ENCODE measurements at places on chromosomes 2 and 18. TPM values are rescaled to one million over a fixed set of nuclear protein-coding genes. Genes with fewer than 3 reads are reported as not detected.

GRCh38 chr2:168825126-168825525, 22.7 kb downstream of the NOSTRIN start:
- DNase-seq, result no peak

DNAH7 gene
- 0.12 TPM for total RNA-seq

GRCh38 chr2:20667531-20668401, 822 bp downstream of the GDF7 start:
- DNase-seq, result no peak

- DNase-seq, result no peak
Observed at GRCh38 chr2:222979484-222979883, 72.5 kb upstream of the KCNE4 start.

DNA sequence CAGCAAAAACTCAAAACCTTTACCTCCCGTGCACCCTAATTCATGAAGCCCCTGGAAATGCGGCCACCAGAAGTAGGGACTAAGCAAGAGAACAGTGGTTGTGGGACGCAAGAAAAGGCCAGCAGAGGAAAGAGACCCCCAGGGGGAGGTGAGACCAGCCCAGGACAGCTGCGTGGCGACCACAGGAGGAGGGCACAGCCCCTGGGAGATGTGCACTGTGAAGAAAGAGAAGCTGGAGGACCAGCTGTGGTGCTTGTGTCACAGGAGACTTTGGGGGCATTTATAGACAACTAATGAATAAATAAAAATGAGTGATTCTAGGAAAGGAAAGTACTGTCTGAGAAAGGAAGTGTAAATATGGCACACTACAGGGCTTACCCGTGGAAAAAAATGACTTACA, 263.8 kb downstream of the EIPR1 start:
- no peak for DNase-seq

GRCh38 chr2:221285148-221285547, 287.0 kb downstream of the EPHA4 start:
- DNase-seq, result no peak

- DNase-seq, result no peak
Observed at GRCh38 chr2:241463276-241464135, 44.9 kb downstream of the STK25 start.

PARD3B gene
- 10.3 TPM for total RNA-seq

- DNase-seq, result no peak
Observed at GRCh38 chr18:3889121-3889520, 439.1 kb downstream of the TGIF1 start.

LYPD1 gene
- 29.2 TPM for total RNA-seq

DNA sequence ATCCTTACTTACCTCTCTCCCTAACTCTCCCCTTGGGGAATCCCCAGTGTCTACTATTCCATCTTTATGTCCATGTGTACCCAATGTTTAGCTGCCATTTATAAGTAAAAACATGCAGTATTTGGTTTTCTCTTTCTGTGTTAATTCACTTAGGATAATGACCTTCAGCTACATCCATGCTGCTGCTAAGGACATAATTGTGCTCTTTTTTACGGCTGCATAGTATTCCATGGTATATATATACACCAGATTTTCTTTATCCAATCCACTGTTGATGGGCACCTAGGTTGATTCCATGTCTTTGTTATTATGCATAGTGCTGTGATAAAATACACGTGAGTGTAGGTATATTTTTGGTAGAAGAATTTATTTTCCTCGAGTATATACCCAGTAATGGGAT, 24.3 kb upstream of the RIOK3 start:
- no peak for DNase-seq

POLR1A gene
- 27.0 TPM for total RNA-seq

TMEM247 gene
- total RNA-seq, result not detected

- no peak for DNase-seq
Observed at GRCh38 chr2:158024288-158024898, 77.3 kb upstream of the UPP2 start.

GRCh38 chr2:198438331-198438730, 633.9 kb downstream of the PLCL1 start:
- no peak for DNase-seq

GRCh38 chr2:100814453-100814852, 5.5 kb upstream of the NPAS2 start:
- no peak for DNase-seq

DNA sequence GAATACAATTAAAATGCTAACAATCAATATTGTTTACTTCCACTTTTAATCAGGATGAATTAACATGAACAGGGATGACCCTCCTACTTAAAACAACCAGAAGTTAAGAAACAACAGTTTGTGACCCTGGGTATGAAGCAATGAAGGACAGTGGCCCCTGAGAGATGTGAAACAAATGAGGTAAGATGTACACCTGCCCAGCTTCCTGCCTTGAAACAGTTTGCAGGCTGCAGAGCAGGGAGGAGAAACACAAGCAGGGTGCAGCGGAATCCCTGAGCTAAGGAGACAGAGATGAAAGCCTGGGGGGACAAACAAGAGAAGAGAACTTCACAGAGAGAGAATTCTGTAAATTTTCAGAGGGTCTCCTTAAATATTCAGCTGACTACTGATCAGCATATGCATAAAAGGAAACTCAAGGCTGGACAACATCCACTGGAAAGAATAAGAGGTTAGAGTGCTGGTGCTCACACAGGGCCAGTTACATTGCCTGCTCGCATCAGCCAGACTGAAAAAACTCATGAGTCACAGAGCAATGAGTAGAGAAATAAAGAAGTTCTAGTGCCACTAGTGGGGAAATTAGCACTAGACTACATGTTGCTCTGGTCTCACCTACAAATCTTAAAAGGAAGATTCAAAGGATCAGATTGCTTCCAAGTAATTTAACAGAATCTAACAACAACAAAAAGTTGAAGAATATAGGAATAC, 106.4 kb downstream of the PID1 start:
- DNase-seq, result no peak

DNA sequence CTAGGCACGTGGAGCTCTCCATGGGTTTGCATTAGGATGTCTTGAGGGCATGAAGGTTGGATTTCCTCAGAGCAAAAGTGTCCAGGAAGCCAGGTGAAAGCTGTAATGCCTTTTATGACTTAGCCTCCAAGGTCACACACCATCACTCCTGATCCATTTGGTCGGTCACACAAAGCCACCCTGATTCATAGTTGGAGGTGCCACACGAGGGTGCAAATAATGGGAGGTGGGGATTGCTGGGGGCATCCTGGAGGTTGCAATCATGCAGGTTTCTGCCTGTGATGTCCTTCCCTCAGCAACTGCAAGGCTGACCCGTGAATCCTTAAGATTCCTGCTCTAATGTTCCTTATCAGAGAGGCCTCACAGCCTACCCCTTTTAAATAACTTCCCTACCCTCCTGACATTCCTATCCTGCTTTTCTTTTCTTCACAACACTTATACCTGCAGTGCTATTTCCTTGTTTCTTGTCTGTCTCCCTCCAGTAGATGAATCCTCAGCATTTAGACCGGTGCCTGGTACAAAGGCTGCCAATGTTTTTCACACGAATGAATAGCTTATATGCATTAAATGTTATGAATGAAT, 97.1 kb downstream of the LIPG start:
- DNase-seq, result no peak

- no peak for DNase-seq
Observed at GRCh38 chr2:183950673-183951072, 647.7 kb upstream of the ZNF804A start.

DNA sequence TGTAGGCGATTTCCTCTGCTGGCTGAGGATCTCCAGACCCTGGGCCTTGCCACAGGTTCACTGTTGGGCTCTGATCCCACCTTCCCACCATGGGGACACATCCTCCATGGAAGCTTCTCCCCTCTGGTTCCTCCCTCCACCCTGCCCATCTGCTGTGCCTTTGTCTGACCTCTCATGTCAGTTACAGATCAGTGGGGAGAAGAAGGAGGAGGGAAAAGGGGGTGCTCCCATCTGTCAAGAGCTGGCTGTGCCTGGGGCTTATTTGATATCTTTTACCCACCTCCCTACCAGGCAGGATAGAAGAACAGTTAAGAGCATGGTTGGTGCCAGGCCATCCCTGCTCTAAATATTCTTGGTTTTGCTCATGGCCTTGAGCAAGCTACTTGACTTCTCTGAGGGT, 12.3 kb upstream of the DNAJB2 start:
- no peak for DNase-seq

GRCh38 chr2:220703279-220703678, 868.8 kb downstream of the EPHA4 start:
- no peak for DNase-seq

- no peak for DNase-seq
Observed at GRCh38 chr2:33267756-33268155, 208.7 kb upstream of the RASGRP3 start.

GRCh38 chr18:62898359-62898758, 183.0 kb downstream of the PHLPP1 start:
- no peak for DNase-seq

- DNase-seq, result no peak
Observed at GRCh38 chr2:222582928-222583327, 73.0 kb downstream of the FARSB start.

DNA sequence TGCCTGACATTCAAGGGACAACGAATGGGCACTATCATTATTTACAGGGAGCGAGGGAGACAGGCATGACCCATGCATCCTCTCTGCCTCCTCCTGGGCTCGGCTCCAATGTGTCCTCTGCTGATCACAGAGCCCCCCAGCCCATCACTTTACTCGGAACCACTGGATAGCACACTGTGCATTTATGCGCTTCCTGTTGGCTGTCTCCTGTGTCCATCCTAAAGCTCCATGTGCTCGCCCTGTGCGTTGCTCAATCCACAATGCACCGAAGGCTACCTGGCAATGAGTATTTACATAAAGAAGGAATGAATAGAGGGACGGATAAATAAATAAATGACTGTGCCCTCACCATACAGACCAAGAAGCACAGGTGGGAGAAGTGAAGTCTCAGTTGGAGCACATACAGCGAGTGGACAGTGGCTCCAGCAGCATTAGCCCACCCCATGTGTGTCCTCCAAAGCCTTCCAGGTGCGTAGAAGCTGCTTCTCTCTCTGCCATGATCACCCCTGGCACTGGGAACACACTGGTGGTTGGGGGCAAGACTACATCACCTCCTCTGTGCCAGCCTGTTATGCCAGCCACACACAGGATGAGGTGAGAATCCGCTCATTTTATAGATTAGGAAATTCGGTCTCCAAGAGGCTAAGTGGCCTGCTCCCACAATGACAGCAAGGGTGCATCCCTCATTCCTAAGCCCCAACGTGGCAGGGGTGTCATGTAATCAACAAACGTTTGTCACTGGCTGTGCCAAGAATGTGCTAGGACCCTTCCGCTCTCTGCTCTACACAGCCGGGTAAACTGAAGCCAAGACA, 2.3 kb upstream of the GDF7 start:
- DNase-seq, result no peak

GRCh38 chr2:15425712-15426111, 135.4 kb downstream of the NBAS start:
- DNase-seq, result no peak

GRCh38 chr2:205913668-205914067, 172.3 kb downstream of the INO80D start:
- DNase-seq, result no peak

KIF1A gene
- total RNA-seq, result 1.2 TPM

DNA sequence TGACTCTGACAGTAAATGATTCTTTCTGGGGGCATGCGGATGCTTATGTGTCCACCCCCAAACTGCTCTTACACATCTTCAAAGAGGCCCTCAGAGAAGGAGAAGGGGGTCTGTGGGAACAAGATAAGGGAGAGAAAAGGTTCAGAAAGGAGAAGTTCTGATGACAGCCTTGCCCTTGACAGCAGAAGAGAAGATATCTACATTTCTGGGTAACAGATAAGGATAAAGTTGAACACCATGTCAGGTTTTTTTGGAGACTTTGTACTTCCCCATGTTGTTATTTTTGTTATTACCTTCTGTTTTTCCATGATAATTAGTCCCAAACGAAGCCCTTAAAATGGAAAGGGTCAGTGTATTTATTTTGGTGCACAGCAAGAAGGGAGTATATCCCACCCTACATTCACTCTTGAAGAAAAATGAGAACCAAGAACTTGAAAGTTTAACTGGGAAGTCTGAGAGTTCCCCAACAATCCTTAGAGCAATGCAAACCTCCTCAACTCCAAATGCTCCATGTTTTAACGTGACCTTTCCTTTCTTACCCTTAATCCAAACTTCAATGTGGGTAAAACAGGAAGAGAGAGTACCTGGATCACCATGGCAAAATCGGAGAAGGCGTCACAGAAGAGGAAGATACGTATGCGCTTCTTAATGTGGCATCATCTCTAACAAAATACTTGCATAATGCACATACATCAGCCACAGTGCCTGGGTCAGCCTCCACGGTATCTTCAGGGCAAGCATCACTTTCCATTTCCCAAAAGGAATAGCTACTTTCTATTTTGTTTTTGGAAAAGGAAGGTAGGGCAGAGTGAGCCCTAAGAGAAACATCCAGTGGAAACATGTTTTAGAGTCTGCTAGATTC, 264.6 kb upstream of the STON1 start:
- DNase-seq, result no peak

Measured in glomerular endothelial cell (primary cell).